ENCODE measurements at places on chromosomes 4 and X.

- DNase-seq: no peak
Measured at GRCh38 chrX:31091819-31092218, 20.0 kb upstream of the FTHL17 start.

DNA sequence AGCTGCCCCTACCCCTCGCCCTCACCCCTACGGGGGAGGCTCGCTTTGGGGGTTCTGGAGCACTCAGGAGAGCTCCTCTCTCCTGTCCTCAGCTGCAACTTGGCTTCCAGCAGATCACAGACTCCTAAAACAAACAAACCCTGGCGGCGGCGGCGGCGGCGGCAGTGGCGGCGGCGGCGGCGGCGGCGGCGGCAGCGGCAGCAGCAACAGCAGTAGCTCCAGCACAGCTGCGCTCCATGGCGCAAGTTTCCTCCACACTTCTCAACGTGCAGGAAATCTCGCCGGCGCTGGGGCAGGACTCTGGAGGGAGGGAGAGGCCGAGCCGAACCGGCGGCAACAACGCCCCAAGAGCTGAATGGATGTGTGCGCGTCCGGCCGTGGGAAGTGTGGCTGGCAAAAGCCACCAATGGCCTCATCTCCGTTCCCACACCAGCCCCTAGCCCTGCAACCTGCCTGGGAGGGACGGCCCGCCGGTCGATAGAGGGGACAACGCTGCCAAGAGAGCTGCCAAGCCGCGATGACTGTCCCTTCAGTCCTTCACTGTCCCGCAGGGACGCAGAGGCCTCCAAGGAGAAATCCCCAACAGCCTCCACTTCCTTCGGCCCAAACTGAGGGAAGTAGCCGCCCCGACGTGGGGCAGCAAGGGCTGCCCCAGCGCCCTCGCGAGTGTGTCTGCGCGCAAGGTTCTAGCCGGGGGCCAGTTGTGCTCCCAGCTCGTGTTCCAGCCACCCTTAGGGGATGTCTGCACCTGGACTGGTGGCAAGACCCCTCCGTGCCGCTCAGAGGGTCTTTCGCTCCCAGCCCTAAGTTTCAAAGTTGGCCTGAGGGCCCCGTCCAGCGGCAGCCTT, 775 bp downstream of the SHROOM4 start:
- no peak for DNase-seq

- DNase-seq: no peak
Measured at GRCh38 chr4:89737888-89738287, 99.1 kb downstream of the SNCA start.

- DNase-seq: no peak
Measured at GRCh38 chrX:154349359-154349935, 25.0 kb downstream of the FLNA start.

GRCh38 chrX:151019856-151020255, 36.7 kb downstream of the HMGB3 start:
- no peak for DNase-seq
